ENCODE measurements at places on chromosomes 2 and 18.

DNA sequence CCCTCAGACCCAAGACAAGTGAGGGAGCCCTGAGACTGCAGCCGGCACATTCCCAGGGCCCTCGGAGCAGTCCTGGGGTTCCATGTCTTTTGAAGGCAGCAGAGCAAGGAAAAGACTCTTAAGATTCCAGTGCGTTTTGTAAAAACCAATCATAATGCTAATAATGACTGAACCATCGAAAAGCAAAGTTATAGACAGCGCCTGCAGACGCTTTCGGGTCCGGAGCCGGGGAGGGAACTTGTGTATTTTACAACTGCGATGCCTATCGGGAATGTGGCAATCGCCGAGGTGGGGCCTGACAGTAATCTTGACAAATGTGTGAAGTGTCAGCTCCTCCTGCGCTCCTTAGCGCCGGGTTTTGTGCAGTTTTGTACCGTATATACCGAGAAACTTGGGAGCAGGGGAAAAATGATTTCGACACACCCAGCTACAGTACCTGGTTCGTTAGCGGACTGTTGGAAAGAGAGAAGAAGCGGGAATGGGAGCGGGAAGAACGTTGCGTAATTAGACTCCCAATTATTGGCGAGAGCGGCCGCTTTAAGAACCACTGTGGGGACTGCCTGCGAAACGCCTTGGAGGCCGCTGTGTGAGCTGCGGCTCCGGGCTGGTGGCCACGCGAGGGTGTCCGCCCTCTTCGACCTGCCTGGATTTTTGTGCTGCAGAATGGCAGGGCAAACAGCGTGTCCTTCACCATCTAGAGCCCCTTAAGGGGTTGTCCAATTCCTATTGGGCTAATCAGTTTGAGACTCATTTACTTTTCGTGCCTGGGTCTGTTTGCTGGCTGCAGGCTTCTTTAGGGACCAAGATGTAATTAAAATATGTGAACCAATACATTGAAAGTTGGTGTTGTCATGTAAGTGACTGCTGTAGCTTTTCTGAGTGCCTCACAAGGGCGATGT lies 2.4 kb downstream of the EPAS1 start:
- DNase-seq = no peak

GRCh38 chr2:98012561-98012991 lies 16.8 kb upstream of the TMEM131 start:
- peak; percentile 73 for DNase-seq

- no peak for DNase-seq
Observed at GRCh38 chr2:109486711-109487535, 126.8 kb downstream of the SEPTIN10 start.

- no peak for DNase-seq
Observed at GRCh38 chr2:156356014-156356754, 23.7 kb upstream of the NR4A2 start.

DNA sequence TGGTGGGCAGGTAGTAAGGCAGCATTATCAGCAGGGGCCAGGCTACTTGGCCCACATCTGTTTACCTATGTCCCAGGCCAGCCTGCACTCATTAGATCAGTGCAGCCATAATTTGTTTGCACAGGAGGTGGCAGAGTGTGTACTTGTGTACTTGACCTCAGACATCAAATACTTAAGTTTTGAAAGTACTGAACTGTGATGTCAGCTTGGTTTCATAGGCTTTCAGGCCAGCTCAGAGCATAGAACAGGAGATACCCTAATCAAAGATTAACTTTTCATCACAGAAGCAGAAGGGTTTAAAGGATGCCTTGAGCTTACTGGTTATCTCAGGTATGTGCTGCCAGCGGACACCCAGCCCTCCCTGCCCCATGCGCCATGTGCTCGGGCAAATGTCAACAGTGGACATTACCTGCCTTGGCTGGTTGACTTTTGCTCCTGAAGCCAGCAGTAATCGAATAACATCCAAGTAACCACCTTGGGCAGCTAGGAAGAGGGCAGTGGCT lies 33.2 kb downstream of the ANKRD29 start:
- no peak for DNase-seq

- DNase-seq = no peak
Observed at GRCh38 chr2:60441800-60442199, 111.7 kb downstream of the BCL11A start.

GRCh38 chr2:82257796-82258555 lies 1953.4 kb upstream of the LRRTM1 start:
- DNase-seq = no peak

GRCh38 chr18:53134711-53135110 lies 794.7 kb downstream of the DCC start:
- no peak for DNase-seq

DNA sequence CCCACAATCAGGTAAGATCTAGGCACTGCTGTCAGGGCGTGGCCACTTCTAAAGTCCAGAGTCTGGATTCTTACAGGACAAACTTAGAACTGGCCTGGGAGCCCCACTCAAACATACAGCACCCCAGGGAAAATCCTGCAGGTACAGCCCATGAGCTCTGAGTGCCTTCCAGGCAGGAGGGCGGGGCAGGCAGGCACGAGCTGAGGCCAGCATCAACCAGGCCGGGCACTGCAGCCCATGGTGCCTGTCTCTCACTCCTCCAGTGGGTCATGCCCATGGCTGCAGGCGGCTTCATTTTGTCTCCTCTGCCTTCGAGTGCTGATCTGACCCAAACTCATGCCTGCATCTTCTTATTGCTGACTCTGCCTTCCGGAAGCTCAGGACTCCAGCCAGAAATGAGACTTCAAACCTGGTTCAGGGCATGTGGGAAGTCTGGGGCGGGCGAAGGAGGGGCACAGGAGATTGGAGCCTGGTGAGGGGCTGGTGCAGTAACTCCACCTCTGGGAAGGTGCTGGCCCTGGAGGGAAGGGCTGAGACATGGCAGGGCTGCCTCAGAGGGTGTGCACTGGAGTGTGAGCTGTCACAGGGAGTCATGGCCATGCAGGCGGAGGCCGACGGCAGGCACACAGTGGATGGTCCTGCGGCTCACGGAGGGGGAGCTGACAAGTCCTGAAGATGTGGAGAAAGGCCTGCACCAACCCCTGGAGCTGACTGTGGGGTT lies 40.5 kb downstream of the HS6ST1 start:
- no peak for DNase-seq

- no peak for DNase-seq
Observed at GRCh38 chr2:126038861-126039260, 617.1 kb upstream of the GYPC start.

DNA sequence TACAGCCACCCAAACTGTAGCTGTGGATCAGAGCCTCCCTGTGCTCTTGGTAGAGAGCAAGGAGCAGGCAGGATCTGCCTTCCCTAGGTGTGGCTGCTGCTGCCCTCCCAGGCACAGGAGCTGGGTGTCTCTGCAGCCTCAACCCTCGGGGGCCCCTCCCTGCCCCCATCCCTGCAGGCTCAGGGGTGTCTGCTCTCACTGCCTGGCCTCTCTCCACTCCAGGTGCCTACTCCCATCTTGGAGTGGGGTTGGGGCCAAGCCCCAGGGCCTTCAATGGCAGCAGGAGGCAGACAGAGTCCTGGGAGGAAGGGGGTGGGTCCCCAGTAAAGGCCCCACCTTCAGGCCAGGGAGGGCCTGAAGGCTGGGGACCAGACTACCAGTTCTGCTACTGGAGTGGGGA lies 189.7 kb upstream of the OSR1 start:
- no peak for DNase-seq

- DNase-seq = no peak
Observed at GRCh38 chr18:48333563-48333962, 75.6 kb downstream of the ZBTB7C start.

GRCh38 chr2:39689272-39689841 lies 23.6 kb downstream of the TMEM178A start:
- no peak for DNase-seq

DNA sequence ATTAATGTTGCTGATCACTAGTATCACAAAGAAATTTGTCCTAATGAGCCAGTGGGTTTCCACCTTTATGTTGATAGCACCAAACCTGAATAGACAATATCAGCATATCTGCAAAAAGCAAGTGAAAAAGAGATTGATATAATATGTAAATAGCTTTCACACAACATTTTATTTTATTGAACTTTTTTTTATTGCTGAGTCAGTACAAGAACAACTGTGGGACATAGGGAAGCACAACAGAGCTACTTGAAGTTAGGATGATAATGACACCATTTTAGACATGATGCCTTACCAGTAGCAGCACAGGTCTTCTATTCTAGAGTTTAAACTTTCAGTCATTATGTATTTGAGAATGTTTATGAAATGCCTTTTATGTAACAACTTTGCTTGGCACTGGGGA lies 554.1 kb upstream of the SETBP1 start:
- no peak for DNase-seq

DNA sequence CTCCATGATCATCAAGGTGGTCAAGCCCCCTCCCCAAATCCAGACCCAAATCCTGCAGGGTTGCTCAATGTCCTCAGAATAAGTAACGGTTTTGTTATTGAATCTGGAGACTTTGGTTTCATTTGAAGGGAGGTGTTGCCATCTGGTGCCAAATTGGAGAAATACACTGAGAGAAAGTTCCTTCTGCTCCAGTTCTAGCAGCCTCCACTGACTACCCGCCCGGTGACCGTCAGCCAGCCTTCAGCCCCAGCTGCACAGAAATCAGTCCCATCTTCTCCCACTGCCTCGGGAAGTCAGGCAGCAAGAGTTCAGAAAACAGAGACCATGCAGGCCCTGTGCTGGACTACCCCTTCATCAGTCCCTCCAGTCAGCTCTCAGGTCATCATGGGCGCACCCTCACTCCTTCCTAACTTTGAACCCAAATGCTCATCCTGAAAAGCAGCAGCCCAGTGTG lies 38.7 kb downstream of the PKDCC start:
- peak; percentile 25 for DNase-seq

DNA sequence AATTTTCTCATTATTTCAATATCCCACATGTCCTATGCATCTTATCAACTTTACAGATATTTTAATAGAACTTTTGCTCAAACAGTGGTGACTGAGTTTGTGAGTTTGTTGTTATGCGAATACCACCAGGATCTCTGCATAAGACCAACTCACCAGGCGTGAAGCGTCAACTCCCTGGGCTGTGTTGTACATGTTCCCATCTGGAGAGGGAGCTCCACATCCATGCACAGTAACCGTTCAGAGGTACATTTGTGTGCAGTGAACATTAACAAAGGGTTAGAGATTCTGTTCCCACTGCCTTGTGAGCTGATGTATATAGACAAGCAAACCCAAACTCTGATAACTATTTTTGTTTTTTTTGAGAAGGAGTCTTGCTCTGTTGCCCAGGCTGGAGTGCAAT lies 188.7 kb downstream of the MYT1L start:
- DNase-seq = no peak

GRCh38 chr2:193869564-193869963 lies 1674.8 kb upstream of the TMEFF2 start:
- no peak for DNase-seq

DNA sequence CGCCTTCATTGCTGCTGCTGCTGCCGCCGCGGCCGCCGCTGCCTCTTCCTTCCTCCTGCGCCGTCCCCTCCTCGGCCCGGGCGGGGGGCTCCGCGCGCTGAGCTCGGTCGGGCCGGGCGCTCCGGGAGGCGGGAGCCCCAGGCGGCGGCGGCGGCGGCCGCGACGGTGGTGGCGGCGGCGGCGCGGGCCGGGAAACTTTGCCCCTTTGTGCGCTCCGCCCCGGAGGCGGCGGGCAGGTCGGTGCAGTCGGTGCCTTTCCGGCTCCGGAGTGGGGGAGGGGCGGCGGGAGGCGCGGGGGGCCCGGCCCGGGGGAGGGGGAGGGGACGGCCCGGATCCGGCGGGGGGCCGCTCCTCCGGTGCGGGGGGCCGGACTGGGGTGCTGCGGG lies 205 bp downstream of the TET3 start:
- DNase-seq = peak; percentile 70

GRCh38 chr18:26460449-26461091 lies 87.8 kb downstream of the KCTD1 start:
- DNase-seq = no peak

Data from activated naive CD8-positive, alpha-beta T cell treated with anti-CD3 and anti-CD28 coated beads for 36 hours (primary cell).